ENCODE measurements at places on chromosomes 3 and 15.

- no peak for DNase-seq
- H3K36me3 ChIP-seq, result no peaks in the 10 kb centered on the region
- H3K4me3 ChIP-seq, result no peak overlapping the region
- H3K27me3 ChIP-seq, result no peaks in the 10 kb centered on the region
- no peak overlapping the region for H3K27ac ChIP-seq
- no peaks in the 10 kb centered on the region for H3K4me1 ChIP-seq
Measured at GRCh38 chr3:177279118-177279815, 82.0 kb upstream of the TBL1XR1 start.

DNA sequence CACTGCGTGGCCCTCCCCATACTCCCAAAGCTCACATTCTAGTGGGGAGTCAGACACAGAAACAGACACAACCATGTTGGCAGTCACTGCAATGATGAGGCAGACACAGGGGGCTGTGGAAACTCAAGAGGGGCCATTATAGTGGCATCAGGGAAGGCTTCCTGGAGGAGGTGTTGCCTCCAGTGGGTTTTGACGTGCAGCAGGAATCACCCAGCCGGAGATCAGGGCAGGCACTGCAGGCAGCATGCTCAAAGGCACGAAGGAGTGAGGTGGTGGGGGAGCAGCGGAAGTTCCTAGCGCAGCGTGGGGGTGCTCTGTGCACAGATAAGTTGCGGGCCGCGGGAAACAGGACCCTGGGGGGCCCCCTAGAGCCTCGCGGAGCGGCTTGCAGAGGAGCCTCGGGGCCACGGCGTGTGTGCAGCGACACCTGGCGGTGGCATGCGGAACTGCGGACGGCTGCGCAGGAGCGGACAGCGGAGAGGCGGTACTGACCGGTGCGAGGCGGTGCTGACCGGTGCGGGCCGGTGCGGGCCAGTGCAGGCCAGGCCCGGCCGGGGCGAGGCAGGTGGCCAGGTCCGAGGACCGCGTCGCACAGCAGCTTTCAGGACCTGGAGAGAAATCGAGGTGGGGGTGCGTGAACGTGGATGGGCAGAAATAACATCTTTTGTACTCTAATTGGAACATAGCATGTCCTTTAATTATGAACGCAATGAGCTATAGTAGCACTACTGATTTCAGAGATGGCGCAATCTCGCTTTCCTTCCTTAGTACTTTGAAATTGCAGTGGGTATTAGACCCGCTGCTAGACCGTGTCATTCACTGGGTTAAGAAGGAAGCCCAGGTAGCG, 101.5 kb downstream of the FBLN2 start:
- H3K36me3 ChIP-seq, result no peaks in the 10 kb centered on the region
- H3K27ac ChIP-seq, result no peak overlapping the region
- H3K4me3 ChIP-seq, result no peak overlapping the region
- no peaks in the 10 kb centered on the region for H3K4me1 ChIP-seq
- peak; percentile 85 for DNase-seq
- no peaks in the 10 kb centered on the region for H3K27me3 ChIP-seq

GRCh38 chr15:35743321-35743720, 197.4 kb upstream of the DPH6 start:
- H3K36me3 ChIP-seq, result no peaks in the 10 kb centered on the region
- no peaks in the 10 kb centered on the region for H3K27me3 ChIP-seq
- DNase-seq, result no peak
- no peak overlapping the region for H3K4me3 ChIP-seq

DNA sequence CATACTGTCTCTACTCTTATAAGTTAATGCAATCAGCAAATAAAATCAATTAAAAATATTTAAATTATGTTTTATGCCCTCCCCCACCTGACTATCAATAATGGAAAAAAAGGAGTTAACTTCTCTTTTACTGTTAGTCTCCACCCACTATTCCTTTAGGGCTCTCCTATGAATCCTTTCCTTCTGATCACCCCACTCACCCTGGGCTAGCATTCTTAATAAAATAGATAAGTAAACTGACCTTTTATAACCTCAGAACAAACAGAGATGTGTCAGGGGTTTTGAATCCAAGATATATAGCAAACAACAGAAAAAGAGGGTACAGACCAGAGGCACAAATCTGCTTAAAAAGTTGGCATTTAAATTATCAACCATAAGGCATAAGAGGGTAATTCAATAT, 116.1 kb upstream of the PLXND1 start:
- H3K4me3 ChIP-seq, result no peak overlapping the region
- no peaks in the 10 kb centered on the region for H3K27me3 ChIP-seq
- no peaks in the 10 kb centered on the region for H3K36me3 ChIP-seq
- no peak overlapping the region for H3K27ac ChIP-seq

DNA sequence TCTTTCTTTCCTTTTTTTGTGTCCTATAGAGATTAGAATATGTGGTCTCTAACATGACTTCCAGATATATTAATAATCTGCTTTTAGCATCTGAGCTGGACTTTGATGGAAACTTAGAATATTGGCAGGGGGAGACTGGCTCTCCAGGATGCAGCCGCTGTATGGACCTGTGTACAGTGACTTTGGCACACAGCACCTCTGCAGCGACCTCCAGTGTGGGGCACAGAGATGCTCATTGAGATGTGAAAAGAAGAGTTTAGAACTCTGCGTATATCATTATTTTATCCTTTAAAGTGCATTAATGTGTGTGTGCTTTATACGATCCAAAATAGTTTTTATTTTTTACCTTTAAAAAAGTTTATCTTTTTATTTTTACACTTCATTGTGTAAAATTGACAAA, 18.3 kb downstream of the CFAP161 start:
- no peak overlapping the region for H3K4me3 ChIP-seq
- no peak for DNase-seq
- no peaks in the 10 kb centered on the region for H3K36me3 ChIP-seq
- no peak overlapping the region for H3K27ac ChIP-seq

DNA sequence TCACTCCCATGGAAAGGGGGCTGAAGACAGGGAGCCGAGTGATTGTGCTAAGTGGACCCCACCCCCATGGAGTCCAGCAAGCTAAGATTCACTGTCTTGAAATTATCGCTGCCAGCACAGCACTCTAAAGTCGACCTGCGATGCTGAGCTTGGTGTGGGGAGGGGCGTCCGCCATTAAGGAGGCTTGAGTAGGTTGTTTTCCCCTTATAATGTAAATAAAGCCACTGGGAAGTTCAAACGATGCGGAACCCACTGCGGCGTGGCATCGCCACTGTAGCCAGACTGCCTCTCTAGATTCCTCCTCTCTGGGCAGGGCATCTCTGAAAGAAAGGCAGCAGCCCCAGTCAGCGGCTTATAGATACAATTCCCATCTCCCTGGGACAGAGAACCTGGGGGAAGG, 10.9 kb upstream of the SRGAP3 start:
- H3K27ac ChIP-seq, result no peak overlapping the region
- H3K27me3 ChIP-seq, result no peaks in the 10 kb centered on the region
- H3K4me3 ChIP-seq, result no peak overlapping the region
- no peak for DNase-seq
- no peaks in the 10 kb centered on the region for H3K36me3 ChIP-seq

DNA sequence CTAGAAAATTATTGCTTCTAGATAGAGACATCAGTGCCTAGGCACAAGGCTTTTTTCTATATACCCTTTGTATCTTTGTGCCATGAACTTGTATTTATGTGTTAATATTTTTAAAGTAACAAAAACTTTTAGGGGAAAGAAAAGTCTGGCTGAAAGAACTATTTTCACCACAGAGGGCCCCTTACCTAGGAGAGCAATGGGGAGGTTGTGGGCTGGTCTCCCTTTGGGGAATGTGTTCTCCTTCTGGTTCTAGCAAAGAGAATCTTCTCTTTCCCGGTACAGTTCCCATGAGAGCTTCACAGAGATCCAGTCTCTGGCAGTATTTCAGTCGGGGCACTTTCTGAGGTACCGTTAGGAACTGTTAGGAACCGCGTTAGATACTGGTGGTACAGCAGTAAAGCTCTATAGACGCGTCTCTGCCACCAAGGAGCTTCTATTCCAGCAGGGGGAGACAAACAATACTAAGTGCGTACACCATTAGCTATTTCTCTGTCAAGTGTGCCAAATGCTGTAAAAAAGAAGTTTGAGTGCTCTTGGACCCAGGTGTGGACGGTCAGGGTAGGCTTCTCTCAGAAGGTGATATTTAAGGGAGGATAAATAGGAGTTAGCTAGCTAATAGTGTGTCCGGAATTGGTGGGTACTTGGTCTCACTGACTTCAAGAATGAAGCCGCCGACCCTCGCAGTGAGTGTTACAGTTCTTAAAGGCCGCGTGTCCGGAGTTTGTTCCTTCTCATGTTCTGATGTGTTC, 4.6 kb upstream of the EPB42 start:
- peak; percentile 69 for DNase-seq
- H3K4me1 ChIP-seq, result no peaks in the 10 kb centered on the region
- H3K36me3 ChIP-seq, result no peaks in the 10 kb centered on the region
- no peak overlapping the region for H3K27ac ChIP-seq

GRCh38 chr3:177802151-177802900, 605.0 kb upstream of the TBL1XR1 start:
- no peak for DNase-seq
- peaks cover 17% of the 10 kb centered on the region for H3K4me1 ChIP-seq
- H3K27ac ChIP-seq, result no peak overlapping the region
- H3K4me3 ChIP-seq, result no peak overlapping the region
- no peaks in the 10 kb centered on the region for H3K27me3 ChIP-seq

- no peaks in the 10 kb centered on the region for H3K36me3 ChIP-seq
- no peak overlapping the region for H3K27ac ChIP-seq
- DNase-seq, result no peak
- no peak overlapping the region for H3K4me3 ChIP-seq
Measured at GRCh38 chr15:40825661-40826422, 2.7 kb downstream of the PPP1R14D start.

GRCh38 chr3:142952272-142953193, 10.9 kb downstream of the PAQR9 start:
- H3K4me1 ChIP-seq, result no peaks in the 10 kb centered on the region

DNA sequence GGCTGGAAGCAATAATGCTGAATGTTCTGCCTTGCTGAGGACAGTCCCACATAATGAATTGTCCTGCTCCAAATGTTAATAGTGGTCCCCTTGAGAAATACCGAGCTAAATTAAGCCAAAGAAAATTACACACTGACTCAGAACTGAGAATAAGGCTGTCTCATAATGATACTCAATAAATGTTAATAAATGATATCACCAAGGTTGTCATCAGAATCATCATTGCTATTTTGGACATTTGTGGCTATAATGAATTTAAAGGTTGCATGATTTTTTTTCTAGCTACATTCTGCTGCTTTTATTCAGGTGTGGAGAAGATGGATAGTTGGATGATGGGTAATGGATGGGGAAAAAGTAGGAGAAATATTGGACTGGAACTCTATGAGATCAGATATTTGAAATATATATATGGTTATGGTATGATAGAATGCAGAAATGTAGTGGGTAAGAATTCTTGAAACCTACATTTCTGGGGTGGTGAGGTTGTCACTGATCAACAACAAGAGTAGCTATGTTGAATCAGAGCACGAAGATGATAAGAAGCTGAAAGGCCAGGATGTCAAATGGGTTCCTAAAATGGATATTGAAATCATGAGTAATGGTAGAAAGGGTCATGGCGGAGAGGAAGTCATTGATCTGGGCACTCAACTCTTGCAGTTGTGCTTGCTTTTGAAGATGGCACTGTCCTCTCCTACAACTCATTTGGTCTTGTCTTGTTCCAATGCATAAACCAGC, 12.8 kb downstream of the CHST2 start:
- no peak for DNase-seq
- no peak overlapping the region for H3K27ac ChIP-seq
- peaks cover 14% of the 10 kb centered on the region for H3K36me3 ChIP-seq
- H3K4me1 ChIP-seq, result no peaks in the 10 kb centered on the region
- no peaks in the 10 kb centered on the region for H3K27me3 ChIP-seq

- DNase-seq, result peak; percentile 89
- no peaks in the 10 kb centered on the region for H3K27me3 ChIP-seq
- H3K4me1 ChIP-seq, result peaks cover 15% of the 10 kb centered on the region
- H3K36me3 ChIP-seq, result no peaks in the 10 kb centered on the region
- H3K27ac ChIP-seq, result peak overlapping the region; percentile 85
Measured at GRCh38 chr15:101121511-101122090, 130.2 kb downstream of the CHSY1 start.

- no peak overlapping the region for H3K4me3 ChIP-seq
- peaks cover 6% of the 10 kb centered on the region for H3K36me3 ChIP-seq
Measured at GRCh38 chr3:100329800-100330489, 4.6 kb upstream of the NIT2 start.

DNA sequence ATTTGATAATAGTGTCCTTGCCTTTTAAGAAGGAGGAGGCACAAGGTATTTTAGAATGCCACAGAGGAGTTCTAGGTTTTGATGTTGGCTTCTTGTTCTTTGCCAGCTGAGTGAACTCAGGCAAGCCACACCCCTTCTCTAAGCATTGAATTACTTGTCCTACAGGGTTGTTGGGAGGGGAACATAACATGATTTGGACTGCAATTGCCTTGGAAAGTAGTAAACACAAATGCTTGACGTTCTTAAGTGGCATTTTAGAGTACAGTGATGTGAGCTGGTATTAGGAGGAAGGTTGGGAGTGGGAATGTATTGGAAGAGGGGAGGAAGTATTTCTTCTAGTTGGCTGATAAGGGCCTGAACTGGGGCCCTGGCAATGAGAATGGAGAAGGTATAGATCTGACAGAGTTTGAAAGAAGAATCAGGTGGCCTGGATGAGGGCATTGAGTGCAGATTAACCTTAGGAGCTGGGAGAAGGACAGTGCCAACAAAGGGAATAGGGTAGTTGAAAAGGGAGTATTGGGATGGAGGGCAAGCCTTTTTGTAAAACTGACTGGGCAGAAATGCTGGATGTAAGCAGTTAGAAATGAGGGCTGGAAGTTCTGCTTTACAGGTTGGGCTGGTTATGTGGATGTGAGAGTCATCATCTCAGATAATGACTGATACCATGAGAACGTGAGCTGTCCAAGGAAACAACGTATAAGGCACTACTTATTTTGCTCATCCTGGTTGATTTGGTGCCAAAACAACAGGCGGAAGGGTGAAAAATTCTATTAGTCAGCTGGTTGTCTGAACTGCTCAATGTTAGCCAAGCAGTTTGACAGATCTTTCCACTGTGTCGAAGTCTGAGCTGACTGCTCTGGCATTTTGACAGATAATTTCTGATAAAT, 16.7 kb downstream of the KAT2B start:
- no peaks in the 10 kb centered on the region for H3K36me3 ChIP-seq
- H3K4me3 ChIP-seq, result no peak overlapping the region
- H3K27ac ChIP-seq, result peak overlapping the region; percentile 96
- DNase-seq, result no peak
- H3K4me1 ChIP-seq, result peaks cover 14% of the 10 kb centered on the region

- no peaks in the 10 kb centered on the region for H3K27me3 ChIP-seq
- DNase-seq, result no peak
- no peaks in the 10 kb centered on the region for H3K4me1 ChIP-seq
- no peak overlapping the region for H3K4me3 ChIP-seq
Measured at GRCh38 chr15:88334436-88334835, 77.9 kb upstream of the NTRK3 start.

DNA sequence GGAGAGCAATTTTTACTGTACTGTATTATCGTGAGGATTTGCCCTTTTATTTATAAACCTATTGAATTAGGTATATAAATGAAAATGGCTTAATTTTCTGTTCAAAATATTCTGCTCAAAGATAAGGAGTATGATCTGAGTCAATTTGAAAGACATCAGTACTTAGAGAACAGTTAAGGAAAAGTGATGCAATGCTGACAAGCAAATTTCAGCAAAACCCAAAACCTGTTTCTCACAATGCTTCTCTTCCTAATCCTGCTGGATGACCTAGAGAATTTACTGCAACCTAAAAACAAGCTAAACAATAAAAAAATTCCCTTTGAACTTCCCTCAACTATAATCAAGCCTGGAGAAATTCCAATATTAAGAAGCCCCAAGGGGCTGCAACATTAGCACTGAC, 82.7 kb downstream of the RFX7 start:
- no peak overlapping the region for H3K27ac ChIP-seq
- DNase-seq, result peak; percentile 9
- H3K4me3 ChIP-seq, result no peak overlapping the region

Measured in lung (tissue), 17 donors.